ENCODE measurements at places on chromosomes 13 and 19.

DNA sequence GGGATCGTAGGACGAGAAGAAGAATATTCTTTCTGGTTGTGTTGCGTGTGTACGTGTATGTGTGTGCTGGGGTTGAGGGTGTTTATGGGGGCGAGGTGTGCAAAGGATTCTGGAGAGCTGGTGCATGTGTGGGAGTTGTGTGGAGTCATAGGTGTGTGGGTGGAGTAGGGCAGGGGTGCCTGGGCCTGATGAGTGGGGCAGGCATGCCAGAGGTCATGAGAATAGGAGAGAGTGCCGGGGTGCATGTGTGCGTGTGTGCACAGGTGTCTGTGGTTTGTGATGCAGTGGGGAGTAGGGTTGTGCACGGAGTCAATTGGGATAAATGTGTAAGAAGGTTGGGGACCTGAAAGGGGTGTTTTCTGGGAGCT is 649 bp downstream of the TMEM91 start:
- no peak for DNase-seq

- no peak for DNase-seq
Observed at GRCh38 chr19:46605356-46605821, 4.3 kb downstream of the CALM3 start.

GRCh38 chr13:52004511-52005170 is 6.6 kb downstream of the ATP7B start:
- no peak for DNase-seq

DNA sequence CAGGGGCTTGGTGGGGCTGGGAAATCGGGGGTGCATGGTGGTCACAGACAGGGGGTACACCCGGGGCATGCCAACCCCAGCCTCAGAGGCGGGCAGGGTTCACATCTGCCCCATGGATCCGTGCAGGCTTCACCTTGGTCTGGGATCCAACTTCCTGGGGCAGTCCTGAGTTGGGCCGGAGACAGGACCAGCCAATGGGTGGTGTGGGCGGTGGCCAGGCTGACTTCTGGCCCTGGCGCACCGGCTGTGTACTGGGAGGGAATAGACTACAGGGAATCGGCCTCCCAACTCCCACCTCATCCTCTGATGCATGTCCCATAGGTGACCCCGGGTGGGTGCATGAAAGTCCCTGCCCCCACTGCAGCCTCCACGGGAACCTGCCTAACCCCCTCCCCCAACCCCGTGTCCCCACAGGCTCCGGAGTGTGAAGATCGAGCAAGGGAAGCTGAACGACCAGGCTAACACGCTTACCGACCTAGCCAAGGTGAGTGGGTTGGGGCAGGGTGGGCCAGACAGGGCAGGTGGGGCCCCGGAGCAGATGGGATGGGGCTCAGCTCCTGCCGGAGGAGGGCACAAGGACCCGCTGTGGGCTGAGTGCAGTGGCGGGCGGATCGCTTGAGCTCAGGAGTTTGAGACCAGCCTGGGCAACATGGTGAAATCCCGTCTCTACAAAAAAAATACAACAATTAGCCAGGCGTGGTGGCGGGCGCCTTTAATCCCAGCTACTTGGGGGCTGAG is 14.7 kb upstream of the ARRDC2 start:
- DNase-seq: no peak

- DNase-seq: no peak
Observed at GRCh38 chr13:43662976-43663375, 123.8 kb downstream of the ENOX1 start.

- DNase-seq: peak; percentile 6
Observed at GRCh38 chr13:26508885-26509284, 48.6 kb upstream of the WASF3 start.

DNA sequence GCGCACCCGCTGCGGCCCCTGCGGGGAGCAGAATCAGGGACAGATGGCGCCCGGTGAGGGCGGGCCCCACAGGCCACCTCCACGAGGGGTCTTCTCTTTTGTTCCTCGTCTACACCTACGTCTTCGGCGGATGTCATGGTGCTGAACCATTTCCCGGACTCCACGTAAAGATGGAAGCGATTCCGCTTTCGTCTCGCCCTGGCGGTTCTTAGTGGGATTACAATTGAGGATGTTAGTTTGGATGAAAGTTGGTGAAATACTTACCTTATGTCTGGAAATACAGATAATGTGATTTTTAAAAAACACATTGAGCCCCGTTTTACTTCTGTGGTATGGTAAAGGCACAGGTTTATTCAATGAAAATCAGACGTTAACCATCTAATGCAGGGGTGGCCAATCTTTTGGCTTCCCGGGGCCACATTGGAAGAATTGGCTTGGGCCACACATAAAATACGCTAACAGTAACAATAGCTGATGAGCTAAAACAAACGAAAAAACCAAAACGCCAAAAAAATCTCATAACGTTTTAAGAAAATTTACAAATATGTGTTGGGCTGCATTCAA is 1.4 kb upstream of the ZMYM5 start:
- peak; percentile 41 for DNase-seq

DNA sequence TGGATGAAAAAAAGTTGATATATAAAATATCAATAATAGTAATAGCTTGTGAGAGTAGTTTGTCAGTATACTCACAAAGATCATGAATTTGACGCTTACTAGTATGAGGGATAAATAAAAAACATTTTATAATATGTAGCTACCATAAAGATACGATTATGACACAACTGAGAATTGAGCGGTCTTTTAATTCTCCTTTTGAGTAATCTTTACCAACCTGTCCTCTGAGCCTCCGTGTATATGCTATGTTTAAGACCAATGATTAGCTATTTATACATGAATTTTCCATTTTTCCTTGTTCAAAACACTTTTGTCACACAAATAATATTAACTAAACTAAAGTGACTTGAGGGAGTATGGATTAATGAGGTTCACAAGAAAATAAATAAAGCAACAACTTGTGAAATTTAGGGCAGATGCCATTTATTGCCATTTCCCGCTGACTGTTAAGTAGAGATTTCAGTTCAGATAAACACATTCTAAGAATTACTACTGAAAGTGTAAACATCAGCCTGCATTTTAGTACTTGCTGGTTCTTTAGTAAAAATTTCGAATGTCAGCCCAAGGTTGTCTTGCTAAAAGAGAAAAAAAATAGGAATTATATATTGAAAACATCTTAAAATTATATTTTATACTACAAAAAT is 6.2 kb upstream of the IRS2 start:
- DNase-seq: no peak

- DNase-seq: no peak
Observed at GRCh38 chr13:51804295-51805172, 571 bp upstream of the DHRS12 start.

DNA sequence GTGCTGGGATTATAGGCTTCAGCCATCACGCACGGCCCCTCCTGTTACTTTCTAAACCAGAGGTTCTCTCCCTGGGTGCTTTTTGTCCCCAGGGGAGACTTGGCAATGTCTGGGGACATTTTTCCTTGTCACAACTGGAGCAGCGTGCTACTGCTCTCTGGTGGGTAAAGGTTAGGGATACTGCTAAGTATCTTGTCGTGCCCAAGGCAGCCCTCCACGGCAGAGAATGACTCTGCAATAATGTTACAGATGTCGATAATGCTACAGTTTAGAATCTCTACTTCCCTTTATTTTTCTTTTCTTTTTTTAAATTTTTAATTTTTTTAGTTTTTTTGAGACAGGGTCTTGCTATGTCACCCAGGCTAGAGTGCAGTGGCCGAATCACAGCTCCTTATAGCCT is 38.0 kb downstream of the ADGRE1 start:
- no peak for DNase-seq
